ENCODE measurements at places on chromosomes 16 and 17.

DNA sequence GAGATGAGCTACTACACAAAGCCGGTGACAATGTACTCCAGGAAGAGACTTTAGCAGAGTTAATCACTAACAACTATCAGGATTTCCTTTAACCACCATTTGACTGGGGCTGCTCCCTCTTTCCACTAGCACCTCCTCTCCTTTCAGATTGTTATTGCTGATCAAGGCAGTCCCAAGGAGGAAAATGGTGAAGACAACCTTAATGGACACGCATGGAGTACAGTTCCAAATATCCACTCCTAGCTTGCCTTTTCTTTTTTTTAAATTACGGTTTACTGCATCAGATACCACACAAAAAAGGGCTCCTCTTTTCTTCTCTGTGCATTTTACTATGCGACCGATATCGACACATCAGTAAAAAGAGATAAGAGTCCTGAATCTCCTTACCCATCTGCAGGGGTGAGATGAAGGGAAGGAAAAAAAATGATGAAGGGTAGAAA lies 30.9 kb downstream of the FAM222B start:
- DNase-seq: no peak

DNA sequence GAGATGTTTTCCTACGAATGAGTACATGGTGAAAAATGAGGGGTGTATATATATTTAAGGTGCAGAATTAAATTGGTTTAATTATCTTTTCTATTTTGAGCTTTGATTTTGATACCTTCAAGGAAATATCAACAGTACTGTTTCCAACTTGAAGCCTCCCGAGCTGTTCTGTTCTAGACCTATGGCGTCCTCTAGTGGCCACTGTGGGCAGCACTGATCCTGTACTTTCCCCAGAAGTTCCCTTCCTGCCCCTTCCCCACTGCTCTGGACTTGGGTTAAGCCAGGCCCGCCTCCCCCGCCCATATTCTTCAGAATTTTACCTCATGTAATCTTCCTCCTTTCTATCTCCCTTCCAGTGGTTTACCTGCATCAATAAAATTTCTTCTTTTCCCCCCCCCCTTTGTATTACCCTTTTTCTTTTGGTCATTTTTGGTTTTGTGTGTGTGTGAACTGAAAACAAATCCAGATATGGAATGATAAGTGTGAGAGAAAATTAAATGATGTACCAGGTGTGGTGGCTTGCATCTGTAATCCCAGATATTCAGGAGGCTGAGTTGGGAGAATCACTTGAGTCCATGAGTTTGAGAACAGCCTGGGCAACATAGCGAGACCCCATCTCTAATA lies 1643.5 kb downstream of the TP53TG3F start:
- DNase-seq: no peak

- no peak for DNase-seq
Observed at GRCh38 chr17:56928586-56928985, 14.7 kb upstream of the TRIM25 start.

DNA sequence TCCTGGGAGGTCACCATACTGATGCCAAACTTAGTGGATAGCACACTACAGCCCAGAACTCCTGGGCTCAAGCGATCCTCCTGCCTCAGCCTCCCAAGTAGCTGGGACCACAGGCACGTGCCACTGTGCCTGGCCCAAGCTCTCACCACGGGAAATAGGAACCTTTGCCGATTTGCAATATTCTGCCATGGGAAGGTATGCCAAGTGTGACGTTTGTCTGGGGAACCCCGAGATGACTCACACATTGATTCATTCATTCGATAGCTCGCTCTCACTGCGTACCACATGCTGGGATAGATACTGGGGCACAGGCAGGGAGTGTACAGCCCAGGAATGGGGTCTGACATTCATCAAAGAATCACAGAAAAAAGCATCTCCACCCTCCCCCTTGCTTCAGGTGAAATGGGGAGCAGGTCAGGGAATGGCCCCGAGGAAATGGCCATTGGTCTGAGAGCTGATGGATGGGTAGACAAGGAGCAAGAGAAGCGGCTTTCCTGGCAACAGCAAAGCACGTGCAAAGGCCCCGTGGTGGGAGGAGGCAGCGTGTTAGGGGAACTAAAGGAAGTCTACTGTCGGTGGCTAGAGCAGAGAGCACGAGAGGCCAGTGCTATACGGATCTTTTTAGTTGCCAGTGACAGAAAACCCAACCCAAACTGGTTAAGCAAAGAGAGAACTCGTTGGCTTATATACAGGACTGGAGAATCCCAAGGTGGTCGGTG lies 44.1 kb downstream of the DNAH17 start:
- DNase-seq: no peak

DNA sequence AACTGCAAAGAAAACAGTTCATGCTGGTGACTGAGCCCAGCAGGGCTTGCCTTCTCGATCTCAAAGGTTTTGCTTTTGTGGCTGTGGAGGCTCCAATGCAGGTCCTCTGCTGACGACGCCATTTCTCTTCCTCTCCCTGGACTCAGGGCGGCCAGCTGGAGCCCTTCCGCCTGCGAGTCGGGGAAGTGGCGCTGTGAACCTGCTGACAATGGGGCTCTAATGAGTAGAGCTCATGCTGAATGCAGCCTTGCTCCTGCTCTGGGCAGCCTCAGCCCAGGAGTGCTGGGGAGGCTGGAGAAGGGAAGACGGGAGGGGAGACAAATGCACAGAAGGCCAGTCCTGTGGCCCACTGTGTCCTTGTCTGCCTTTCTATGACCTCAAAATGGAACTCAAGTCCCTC lies 43.8 kb downstream of the VAC14 start:
- no peak for DNase-seq

DNA sequence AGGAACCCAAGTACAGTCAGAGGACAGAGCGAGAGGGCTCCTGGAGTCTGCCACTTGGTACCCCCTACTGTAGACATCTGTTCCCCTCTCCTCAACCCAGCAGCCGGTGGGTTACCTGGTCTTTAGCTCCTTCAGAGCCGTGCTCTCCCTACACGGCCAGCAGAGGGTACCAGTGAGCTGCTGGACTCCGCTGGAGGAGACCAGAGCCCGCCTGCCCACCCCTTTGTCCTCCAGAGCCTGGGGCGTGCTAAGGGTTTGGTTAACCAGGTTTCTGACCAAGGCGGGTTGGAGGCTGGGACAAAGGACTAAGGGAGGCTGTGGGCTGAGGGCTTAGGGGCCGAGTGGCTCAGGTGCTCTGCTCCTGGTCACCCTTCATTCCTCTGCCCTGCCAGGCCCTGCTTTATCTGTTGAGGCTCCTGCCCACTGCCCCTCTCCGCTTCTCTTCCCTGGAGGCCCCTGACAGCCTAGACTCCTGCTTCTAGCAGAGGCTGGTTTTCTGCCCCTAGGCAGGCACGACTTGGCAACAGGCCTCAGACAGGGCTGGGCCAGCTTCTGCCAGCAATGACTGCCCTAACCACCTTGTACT lies 2.7 kb upstream of the HSD11B2 start:
- DNase-seq: peak; percentile 59

- no peak for DNase-seq
Observed at GRCh38 chr17:7124923-7125322, 10.3 kb upstream of the ASGR2 start.

GRCh38 chr17:65742403-65743307 lies 181.2 kb upstream of the AXIN2 start:
- DNase-seq: no peak

GRCh38 chr17:32483451-32484019 lies 3.3 kb upstream of the CDK5R1 start:
- peak; percentile 44 for DNase-seq

DNA sequence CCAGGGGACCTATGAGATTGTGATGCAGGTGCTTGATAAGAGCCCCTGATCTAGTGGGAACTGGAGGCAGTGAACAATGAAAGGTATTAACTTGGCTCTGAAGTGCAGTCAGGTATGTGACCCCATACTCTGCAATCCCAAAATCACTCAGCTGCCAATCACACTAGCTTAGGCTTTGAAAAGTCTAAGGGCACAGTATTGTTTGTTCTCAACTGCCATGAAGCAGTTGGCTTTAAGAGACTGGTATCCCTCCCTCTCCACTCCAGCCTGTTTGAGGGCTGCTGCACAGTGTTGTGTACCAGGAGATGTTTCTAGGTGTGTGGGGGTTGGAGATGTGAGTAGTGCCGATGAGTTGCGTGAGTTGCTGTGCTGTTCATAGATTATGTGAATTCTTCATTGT lies 2.4 kb downstream of the YPEL2 start:
- DNase-seq: no peak

GRCh38 chr16:67000384-67001351 lies 12.3 kb downstream of the CES4A start:
- peak; percentile 72 for DNase-seq

DNA sequence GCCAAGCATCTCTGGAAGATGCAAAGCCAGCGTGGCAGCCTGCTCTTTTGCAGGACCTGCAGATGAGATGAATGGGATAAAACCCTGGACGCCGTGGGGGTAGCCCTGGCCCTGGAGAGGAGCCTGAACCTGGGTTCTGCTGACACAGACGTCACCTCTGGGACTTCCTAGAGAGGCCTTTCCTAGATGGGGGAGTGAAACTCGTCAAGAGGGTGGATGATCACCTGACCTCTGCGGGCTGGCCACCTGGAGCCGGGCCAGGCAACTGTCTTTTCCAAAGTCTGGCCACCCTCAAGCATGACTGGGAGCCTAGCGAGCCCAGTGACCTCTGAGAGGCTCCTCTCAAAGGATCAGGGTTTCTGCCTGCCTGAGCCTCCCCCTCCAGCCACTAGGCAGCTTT lies 529.0 kb downstream of the KCNJ18 start:
- DNase-seq: no peak

DNA sequence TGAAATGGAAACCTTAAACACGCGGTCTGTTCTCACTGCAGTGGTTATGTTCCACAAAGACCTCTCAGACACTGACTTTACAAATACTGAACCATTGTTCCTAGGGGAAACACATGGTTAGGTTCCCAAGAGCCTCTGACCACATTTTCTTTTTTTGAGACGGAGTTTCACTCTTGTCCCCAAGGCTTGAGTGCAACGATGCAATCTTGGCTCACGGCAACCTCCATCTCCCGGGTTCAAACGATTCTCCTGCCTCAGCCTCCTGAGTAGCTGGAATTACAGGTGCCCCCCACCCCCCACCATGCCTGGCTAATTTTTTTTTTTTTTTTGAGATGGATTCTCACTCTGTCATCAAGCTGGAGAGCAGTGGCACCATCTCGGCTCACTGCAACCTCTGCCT lies 179.7 kb downstream of the RBFOX3 start:
- no peak for DNase-seq

DNA sequence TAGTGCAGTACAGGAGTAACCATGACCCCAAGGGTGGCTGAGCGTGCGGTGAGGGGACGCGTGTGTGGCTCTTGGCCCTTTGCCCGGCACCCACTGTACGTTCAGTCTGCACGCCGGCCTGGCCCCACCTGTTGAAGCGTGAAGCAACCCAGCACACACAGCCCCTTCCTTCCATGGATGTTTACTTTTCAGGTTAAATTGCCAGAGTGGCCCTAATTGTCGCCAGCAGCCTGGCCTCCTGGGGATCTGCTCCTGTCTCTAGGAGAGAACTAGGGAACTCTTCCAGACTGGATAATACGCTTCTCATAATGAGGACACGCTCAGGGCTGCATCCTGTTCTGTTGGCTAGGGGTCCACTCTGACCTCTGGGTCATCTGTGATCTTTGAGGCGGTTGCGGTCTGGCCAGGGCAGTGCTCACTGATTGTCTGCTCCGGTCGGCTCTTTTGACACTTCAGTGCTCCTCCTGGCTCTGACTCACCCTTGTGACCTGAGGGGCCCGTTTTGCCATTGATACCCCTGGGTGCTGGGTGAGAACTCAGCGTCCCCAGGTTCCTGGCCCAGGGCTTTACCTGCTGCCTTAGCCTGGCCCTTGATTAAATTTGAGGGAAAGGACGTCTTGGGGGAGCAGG lies 27.7 kb downstream of the TPSG1 start:
- no peak for DNase-seq

- DNase-seq: no peak
Observed at GRCh38 chr17:48632579-48633265, 6.6 kb upstream of the HOXB9 start.

GRCh38 chr16:35239561-35239960 lies 1780.1 kb downstream of the TP53TG3F start:
- DNase-seq: no peak

DNA sequence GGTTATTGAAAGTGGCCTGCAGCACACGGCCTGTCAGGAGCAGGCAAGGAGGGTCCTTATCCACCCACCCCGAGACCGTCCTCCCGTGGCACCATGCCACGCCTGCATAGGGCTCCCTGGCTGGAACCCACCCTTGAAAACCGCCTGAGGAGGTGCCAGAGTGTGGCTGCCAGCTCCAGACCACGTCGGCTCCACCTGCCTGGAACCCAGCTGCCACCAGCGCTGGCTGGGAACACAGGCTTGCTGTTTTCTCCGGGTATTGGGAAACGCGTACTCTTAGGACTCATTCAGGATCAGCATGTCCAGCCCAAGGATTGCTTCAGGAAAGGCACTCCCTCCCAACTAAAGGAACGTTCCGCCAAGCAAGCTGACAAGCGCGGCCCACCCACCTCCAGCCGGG lies 6.7 kb downstream of the ARL16 start:
- DNase-seq: no peak

DNA sequence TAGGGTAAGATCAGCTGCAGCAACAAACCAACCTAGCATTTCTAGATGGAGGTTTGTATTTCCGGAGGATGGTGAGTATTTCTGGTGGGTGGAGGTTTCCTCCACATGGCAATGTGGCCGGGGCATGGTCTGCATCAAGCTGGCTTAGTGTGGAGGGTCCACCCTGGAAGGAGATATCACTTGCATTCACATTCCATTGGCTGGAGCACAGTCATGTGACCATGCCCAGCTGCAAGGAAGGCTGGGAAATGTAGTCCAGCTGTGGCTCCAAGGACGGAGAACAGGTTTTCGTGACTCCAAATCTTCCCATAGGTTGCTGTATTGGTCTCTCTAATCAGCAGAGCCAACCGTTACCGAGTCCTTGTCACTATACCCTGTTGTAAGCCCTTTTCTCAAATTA lies 68.7 kb downstream of the RAI1 start:
- peak; percentile 56 for DNase-seq

- DNase-seq: no peak
Observed at GRCh38 chr17:79114458-79115301, 40.1 kb downstream of the ENGASE start.

GRCh38 chr17:75487351-75488070 lies 27.8 kb downstream of the CASKIN2 start:
- peak; percentile 48 for DNase-seq

- no peak for DNase-seq
Observed at GRCh38 chr16:57240851-57241250, 4.2 kb upstream of the ARL2BP start.

DNA sequence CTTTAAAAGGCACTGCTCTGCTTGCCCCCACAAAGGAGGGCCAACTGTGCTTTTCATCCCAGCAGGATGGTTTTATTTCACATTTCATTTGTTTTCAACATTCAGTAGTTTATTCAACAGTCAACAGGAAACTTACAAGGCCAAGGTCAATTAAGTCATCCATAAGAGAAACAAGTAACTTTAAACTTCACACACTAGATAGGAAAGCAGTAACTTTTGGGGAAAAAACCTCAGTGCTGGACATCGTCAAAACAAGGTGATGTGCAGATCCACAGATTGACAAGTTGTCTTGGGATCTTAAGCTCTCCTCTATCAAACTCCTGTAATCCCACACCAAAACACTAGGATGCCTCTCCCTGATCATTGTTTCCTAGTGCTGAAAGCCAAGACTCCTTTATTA lies 18.5 kb downstream of the NFE2L1 start:
- DNase-seq: no peak

- DNase-seq: peak; percentile 80
Observed at GRCh38 chr17:38898812-38899348, 26.5 kb upstream of the LASP1NB start.
